Epithelial cell of esophagus (primary cell): ENCODE measurements at places on chromosomes 11 and 22.

GRCh38 chr22:37618072-37618656 is 9.5 kb downstream of the GGA1 start:
- no peak for DNase-seq

GRCh38 chr11:43567396-43567975 is 113.1 kb upstream of the HSD17B12 start:
- peak; percentile 65 for DNase-seq

DNA sequence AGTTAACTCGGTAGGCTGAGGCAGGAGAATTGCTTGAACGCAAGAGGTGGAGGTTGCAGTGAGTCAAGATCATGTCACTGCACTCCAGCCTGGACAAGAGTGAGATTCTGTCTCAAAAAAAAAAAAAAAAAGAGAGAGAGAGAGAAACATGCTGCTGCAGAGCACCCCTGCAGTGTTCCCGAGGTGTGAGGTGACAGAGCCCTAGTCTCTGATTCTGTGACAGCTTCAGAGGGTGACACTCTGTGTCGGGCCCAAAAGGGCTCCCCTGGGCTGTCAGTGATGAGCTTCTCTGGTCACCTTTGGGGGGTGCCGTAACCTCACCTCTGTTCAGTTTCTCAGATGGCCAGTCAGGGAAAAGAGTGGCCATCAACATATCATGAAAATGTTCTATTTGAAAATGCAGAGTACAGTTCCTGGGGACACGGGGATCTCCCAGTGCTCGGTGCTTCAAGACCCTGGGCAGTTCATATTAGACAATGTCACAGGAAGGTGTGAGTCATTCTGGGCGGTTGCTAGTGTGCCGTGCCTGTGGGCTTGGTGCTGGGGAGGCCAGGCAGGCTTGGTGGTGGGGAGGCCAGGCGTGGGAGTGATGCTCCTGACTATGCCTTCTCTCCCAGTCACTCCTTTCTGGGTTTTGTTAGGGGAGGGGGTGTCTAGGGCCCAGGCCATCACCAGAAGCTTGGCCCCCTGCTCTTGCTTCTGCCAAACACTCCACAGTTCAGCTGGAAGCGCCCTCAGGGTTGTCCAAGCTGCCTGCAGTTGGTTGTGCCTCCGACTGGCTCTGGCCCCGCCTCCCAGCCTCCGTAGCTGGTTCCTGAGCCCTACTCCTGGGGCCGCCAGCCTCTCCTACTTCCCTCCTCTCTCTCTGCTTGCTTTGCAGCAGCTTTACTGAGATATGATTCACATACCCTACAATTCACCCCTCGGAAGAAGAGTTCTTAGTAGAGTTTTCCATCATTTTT is 52.5 kb upstream of the CLDN5 start:
- peak; percentile 84 for DNase-seq

DNA sequence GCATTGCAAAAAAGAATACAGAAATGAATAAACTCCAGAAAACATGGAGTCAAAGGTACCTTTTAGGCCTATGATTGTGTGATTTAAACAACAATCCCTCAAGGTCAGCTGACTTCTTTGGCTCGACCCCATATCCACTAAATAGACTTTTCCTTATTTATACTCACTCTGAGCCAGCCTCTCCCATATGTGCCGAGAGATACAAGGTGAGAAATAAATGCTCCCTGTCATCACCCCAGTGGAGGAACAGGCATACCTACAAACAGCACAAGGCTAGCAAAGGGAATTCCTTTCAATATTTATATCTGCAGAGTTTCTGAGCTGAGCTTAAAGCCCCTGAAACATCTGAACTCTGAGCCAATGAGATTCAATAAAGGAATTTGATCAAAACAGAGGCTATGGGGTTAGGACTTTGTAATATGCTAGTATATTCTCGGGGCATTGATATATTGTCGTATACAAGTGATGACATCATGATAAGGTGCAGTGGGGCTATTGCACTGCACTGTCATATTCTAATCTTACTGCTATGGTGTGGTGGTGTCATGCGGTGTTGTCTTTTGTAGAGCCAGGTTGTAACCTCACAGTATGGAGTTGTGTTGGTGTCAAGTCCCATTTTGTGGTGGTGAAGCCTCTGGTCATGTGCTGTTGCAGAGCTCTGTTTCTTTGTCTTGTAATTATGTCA is 56.0 kb upstream of the GALNT18 start:
- no peak for DNase-seq

- DNase-seq, result peak; percentile 12
Measured at GRCh38 chr11:124277804-124278203, 21.6 kb downstream of the OR8G5 start.

- DNase-seq, result peak; percentile 45
Measured at GRCh38 chr11:17272801-17273200, 3.7 kb upstream of the NUCB2 start.

DNA sequence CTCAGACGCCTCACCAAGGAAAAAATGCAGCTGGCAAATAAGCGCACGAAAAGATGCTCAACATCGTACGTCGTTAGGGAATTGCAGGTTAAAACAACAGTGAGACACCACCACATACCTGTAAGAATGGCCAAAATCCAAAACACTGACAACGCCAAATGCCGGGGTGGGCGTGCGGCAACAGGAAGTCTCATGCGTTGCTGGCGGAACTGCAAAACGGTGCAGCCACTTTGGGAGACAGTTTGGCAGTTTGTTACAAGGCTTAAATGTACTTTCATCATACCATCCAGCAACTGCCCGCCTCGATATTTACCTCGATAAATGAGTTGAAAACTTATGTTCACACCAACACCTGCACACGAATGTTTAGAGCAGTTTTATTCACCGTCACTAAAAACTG is 7.5 kb upstream of the CTSD start:
- peak; percentile 46 for DNase-seq

GRCh38 chr11:2787816-2788167 is 88.0 kb upstream of the KCNQ1OT1 start:
- no peak for DNase-seq

DNA sequence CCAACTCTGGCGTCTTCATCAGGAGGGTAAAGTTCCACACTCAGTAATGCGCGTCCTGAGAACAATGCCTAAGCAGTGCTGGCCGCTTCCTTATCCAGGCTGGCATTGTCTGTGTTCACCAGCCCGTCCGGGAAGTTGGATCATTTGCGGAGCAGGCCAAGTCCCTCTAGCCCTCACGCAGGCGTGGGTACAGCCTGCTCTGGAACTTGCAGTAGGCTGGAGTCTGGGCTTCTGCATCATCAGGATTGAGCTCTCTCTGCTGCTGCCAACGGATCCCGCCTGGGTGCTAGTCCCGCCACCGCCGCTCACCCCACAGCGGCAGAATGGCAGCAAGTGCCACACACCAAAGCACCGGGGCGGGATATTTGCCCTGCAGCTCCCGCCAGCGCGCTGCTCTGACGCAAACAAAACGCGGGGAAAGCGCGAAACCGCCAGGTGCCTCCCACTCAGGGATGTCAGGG is 29.0 kb downstream of the GLYATL1 start:
- no peak for DNase-seq

DNA sequence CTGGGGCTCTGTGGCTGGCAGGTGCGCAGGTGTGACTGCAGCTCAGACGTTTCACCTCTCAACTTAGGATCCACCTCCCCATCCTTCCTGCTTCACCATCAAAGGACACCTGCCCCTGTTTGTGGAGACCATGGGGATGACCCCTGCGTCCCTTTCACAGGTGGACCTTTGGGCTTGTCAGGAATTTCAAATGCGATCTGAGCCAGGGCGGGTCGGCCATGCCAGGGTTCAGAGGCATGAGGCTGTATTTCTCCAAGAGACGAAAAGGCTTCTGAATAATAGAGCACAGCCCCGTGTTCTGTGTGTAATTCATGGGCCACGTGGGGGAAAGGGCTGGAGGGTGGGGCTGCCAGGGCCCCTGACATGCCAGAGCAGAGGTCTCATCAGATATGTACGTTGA is 668.0 kb downstream of the BRD1 start:
- DNase-seq, result no peak

DNA sequence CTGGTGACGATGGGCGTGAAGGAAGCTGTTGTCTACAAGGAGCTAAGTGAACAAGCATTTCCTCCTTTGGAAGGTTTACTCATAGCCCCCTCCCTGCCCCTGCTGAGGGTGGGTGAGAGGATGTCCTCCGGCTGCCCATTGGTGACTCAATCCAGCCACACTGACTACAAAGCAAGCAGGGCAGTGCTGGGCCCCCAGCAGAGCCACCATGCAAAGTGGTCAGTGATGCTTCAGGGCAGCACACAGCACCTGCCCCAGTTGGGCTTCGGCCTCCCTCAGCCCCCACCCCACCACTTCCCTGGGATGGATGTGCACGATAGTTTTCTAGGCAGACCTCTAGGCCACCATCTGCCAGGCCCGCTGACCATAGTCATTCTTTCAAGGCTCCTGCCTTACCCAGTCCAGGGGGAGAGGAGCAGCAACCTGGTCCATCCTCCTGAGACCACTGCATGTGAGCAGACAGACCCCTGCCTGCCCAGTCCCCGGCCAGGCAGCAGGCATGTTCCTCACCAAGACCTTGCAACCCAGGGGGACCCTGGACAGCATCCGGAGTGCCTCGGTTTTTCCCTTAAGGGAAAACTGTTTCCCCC is 125.1 kb downstream of the BCR start:
- peak; percentile 70 for DNase-seq

DNA sequence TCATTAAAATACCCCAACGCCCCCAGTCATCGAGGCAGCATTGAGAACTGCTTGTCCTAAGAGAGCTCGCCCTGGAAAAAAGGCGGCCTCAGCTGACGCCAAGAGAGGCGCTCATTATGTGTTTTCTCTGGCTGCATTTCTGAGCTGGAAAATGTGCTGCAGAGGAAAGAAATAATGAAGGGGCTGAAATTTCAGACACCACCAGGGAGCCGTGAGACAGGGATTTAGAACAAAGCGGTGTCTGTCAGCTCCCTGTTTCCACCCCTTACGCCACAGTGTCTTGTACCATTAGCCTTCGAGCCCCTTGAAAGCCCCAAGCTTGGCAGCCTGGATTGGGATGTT is 14.4 kb downstream of the USH1C start:
- DNase-seq, result no peak

- no peak for DNase-seq
Measured at GRCh38 chr11:69358398-69359020, 64.6 kb downstream of the MYEOV start.

DNA sequence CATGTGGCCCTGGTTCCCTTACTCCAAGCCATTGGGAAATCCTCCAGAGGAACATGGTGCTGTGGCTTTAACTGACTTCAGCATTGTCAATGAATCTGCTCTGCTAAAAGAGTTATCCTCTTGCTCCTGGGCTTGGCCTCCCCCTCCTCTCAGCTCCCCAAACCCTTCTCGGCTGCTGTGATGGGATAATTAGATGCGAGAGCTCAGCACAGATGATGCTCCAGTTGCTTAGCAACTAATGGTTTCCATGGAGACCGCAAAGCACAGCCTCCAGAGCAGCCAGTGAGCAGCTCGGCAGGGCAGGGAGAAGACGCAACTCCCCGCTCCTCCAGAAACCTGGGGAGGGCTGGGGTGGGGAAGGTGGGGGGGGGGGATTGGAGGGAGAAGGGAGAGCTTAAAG is 2.8 kb upstream of the UPK2 start:
- peak; percentile 17 for DNase-seq

- no peak for DNase-seq
Measured at GRCh38 chr11:76282811-76283595, 76.7 kb upstream of the WNT11 start.

DNA sequence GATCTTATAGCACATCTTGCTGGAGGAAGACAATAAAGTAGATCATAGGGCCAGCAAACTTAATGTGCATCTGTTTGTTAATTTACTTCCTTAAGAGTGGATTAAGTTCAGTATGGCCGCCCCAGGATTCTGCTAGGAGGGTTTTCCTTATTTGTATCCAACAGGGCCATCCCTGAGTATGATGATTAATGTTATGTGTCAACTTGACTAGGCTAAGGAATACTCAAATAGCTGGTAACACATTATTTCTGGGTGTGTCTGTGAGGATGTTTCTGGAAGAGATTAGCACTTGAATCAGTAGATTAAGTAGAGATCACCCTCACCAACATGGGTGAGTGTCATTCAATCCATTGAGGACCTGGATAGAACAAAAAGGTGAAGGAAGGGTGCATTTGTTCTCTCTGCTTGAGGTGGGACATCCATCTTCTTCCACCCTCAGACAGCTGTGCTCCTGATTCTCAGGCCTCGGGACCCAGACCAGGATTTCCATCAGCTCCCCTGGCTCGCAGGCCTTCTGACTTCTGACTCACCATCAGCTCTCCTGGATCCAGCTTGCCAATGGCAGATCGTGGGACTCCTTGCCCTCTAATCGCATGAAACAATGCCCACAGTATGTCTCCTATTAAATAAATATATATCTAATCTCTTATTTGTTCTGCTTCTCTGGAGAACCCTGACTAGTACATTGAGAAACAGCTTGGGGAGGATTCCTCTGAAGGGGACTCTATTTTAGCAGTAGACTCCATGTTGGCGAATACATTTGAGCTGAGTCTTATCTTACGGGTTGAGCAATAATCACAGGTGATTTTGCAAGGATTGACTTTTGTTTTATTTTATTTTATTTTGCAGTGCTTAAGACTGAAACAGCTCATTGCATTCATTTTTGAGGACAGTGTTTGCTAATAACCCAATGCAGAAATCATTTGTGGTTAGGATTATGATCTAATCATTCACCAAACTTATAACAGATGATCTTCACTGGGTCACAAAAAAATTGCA is 9.0 kb upstream of the ZBTB44 start:
- DNase-seq, result peak; percentile 45

- DNase-seq, result no peak
Measured at GRCh38 chr11:35689081-35689996, 26.8 kb downstream of the TRIM44 start.

- peak; percentile 28 for DNase-seq
Measured at GRCh38 chr11:9462172-9462799, 1.5 kb downstream of the ZNF143 start.

GRCh38 chr22:48417225-48418070 is 1410.2 kb downstream of the BRD1 start:
- no peak for DNase-seq

GRCh38 chr11:74005721-74006517 is 3.0 kb downstream of the UCP3 start:
- DNase-seq, result no peak

- no peak for DNase-seq
Measured at GRCh38 chr22:20490941-20491307, 4.7 kb downstream of the KLHL22 start.

- peak; percentile 52 for DNase-seq
Measured at GRCh38 chr11:58465690-58466089, 23.7 kb upstream of the OR5B12 start.

DNA sequence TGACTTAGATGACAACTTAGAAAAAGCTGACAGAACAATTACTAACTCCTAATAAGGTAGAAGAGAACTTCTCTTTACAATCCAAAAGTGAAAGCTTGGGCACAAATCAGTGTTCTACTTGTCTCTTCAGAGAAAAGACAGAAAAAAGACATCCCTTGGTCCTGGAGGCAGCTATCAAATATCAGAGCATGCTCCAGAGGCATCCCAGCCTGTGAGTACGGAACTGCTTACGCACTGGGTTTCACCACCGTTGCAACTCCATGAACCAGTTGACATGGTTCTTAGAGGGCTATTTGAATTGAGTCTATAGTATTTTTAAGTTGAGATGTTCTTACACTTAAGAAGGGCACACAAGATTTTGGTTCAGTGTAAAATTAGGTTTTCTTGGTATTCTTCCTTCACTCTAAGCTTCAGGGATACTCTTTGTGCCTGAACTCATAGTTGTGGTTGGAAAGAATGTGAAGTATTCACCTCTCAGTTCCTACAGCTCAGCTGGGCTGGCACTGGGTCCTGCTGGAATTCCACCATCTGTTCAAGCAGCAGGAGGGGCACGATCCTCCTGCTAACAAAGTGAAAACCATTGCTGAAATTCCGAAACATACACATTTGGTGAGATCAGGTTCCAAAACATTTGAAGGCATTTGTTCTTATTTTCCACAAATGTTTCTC is 6.3 kb downstream of the AKIP1 start:
- DNase-seq, result peak; percentile 51
